B cell (primary cell): ENCODE measurements at places on chromosomes 2 and 18. TPM values are rescaled to one million over a fixed set of nuclear protein-coding genes. Genes with fewer than 3 reads are reported as not detected.

- H3K36me3 ChIP-seq, result no peaks in the 10 kb centered on the region
- no peak overlapping the region for H3K4me3 ChIP-seq
- H3K27ac ChIP-seq, result no peak overlapping the region
Measured at GRCh38 chr18:36108601-36109000, 20.5 kb downstream of the SLC39A6 start.

- H3K4me3 ChIP-seq, result no peak overlapping the region
- no peaks in the 10 kb centered on the region for H3K27me3 ChIP-seq
- no peaks in the 10 kb centered on the region for H3K36me3 ChIP-seq
- DNase-seq, result no peak
- no peak overlapping the region for H3K27ac ChIP-seq
- no peaks in the 10 kb centered on the region for H3K4me1 ChIP-seq
Measured at GRCh38 chr2:151198645-151199044, 63.0 kb downstream of the RBM43 start.

DNA sequence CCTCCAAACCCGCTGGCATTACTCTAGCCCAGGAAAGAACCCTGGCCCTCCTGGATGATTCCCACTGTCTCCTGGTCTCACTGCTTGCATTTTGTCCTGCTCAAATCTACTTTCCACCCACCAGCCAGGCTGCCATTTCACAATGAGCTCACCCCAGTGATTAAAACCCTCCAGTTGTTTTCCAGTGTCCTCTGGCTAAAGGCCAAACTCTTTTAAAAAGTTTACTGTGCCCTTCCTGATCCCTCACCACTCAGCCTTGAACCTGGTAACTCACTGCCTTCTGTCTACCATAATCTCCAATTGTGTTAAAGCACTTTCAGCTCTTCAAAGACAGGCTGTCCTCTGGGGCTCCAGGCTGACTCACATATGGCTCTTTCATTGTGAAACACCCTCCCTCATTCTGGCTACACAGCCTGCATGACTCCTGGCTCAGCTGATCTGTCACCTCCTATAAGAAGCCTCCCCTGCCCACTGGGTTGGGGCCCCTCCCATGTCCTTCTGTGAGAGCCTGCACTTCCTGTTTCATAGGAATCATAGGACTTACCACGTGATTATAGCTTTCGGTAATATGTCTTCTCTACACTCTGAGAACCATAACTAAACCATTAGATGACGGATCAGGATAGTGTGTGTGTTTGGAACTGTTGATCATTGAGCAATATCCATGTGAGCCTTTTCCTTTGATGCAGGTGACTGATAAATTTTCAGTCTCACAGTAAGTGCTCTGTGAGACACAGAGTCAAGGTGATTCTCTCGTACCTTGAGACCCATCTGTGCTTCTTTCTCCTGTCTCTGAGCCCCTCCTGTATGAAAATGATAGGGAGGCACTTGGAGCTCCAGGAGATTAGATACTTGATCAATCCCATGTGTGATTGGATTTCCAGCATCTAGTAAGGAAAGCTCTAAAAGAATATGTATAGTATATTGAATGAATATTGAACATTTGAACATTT, 590.8 kb upstream of the ID2 start:
- no peaks in the 10 kb centered on the region for H3K4me1 ChIP-seq
- H3K4me3 ChIP-seq, result no peak overlapping the region
- H3K27me3 ChIP-seq, result no peaks in the 10 kb centered on the region
- DNase-seq, result no peak

The ACMSD gene
- not detected in 2 replicates for total RNA-seq

GRCh38 chr2:121436918-121437317, 93.8 kb upstream of the RNU4ATAC start:
- no peaks in the 10 kb centered on the region for H3K4me1 ChIP-seq
- H3K27me3 ChIP-seq, result no peaks in the 10 kb centered on the region
- no peak overlapping the region for H3K4me3 ChIP-seq
- H3K36me3 ChIP-seq, result peaks cover 3% of the 10 kb centered on the region
- DNase-seq, result no peak
- no peak overlapping the region for H3K27ac ChIP-seq

The SLC9A4 gene
- total RNA-seq, result 0.07 and 0.20 TPM in 2 replicates

- H3K4me1 ChIP-seq, result no peaks in the 10 kb centered on the region
- H3K4me3 ChIP-seq, result no peak overlapping the region
- no peak for DNase-seq
- no peak overlapping the region for H3K27ac ChIP-seq
- H3K36me3 ChIP-seq, result no peaks in the 10 kb centered on the region
Measured at GRCh38 chr2:180314086-180314485, 307.0 kb upstream of the CWC22 start.

DNA sequence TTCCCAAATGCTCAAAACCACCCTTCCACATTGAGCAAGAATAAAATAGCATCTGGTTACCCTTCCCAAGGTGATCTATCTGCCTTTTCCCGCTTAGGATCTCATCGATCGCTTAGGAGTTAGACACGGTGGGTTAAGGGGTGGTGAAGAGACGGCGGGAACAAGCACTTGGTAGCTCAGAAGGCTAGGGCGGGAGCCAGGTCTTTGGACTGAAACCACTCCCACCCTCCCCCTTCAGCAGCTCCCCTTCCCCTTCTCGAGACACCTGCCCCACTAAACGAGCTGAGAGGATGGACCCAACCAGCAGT, 513 bp downstream of the THOC1 start:
- DNase-seq, result no peak
- H3K27ac ChIP-seq, result peak overlapping the region; percentile 89
- H3K4me3 ChIP-seq, result peak overlapping the region; percentile 100
- H3K36me3 ChIP-seq, result no peaks in the 10 kb centered on the region
- H3K27me3 ChIP-seq, result no peaks in the 10 kb centered on the region

The OTOS gene
- total RNA-seq, result not detected in 2 replicates
